Stimulated activated CD8-positive, alpha-beta memory T cell treated with anti-CD3 and anti-CD28 coated beads, Interleukin-4, amount 100 ng/mL, for 1 hour (primary cell): ENCODE measurements at places on chromosomes 4 and X.

- DNase-seq, result no peak
Measured at GRCh38 chr4:87363552-87363951, 27.4 kb downstream of the HSD17B11 start.

- no peak for DNase-seq
Measured at GRCh38 chrX:37989304-37989703, 17.0 kb upstream of the SYTL5 start.

DNA sequence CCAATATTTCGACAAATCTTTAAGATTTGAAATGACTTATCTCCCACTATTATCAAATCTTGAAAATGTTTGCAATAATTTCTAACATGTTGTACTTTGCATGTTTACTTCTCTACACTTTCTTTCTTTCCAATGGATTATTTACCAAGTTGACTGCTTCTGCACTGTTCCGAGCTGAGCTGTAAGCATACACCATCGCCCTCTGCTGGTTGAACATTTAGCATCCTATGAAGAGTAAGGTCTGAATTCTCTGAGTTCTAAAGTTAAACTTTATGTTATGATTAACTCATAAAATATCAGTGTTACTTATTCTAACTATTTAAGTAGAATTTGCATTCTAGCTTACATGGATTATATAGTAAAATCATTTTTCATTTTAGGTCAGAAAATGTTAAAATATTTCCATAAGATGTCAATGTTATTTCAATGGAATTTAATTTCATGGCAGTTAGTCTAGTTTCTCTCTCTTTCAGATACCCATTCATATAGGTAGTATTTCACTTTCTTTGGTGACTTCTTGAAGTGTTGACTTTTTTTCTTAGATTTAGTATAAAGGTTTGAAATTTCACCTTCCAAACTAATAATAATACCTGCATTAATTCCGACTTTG is 137.4 kb downstream of the DKK2 start:
- no peak for DNase-seq

- no peak for DNase-seq
Measured at GRCh38 chrX:39817754-39818470, 279.8 kb downstream of the BCOR start.
